ENCODE measurements at places on chromosomes 3 and 15. TPM values are rescaled to one million over a fixed set of nuclear protein-coding genes. Genes with fewer than 3 reads are reported as not detected.

DNA sequence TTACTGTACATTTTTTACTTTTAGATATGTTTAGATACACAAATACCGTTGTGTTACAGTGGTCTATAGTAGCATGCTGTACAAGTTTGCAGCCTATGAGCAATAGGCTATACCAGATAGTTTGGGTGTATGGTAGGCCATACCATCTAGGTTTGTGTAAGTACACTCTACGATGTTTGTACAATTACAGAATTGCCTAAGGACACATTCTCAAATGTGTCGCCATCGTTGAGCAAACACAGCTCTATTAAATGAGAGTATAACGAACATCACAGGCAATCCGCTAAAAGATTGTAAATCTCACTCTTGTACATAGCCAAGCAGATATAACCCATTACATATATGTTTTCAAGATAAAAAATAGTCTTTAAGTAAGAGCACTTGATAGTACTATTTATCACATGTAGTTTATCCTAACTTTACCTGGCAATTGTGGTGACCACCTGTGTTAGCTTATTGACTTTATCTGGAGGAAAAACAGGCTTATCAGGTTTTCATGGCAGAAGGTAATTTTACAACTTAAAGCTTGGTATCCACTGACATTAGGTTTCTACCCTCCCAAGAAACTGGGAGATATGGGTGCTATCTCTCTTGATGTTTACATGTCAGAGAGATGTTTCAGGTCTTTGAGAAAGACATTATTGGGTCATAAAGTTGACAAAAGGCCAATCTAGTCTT, 898.7 kb downstream of the NSUN3 start:
- no peaks in the 10 kb centered on the region for H3K4me1 ChIP-seq
- no peak for DNase-seq
- H3K36me3 ChIP-seq, result no peaks in the 10 kb centered on the region
- no peak overlapping the region for H3K4me3 ChIP-seq
- H3K27ac ChIP-seq, result no peak overlapping the region

GRCh38 chr3:187951452-187952190, 202.3 kb upstream of the LPP start:
- H3K4me3 ChIP-seq, result no peak overlapping the region
- peaks cover 68% of the 10 kb centered on the region for H3K4me1 ChIP-seq
- no peaks in the 10 kb centered on the region for H3K36me3 ChIP-seq
- peak; percentile 60 for DNase-seq

DNA sequence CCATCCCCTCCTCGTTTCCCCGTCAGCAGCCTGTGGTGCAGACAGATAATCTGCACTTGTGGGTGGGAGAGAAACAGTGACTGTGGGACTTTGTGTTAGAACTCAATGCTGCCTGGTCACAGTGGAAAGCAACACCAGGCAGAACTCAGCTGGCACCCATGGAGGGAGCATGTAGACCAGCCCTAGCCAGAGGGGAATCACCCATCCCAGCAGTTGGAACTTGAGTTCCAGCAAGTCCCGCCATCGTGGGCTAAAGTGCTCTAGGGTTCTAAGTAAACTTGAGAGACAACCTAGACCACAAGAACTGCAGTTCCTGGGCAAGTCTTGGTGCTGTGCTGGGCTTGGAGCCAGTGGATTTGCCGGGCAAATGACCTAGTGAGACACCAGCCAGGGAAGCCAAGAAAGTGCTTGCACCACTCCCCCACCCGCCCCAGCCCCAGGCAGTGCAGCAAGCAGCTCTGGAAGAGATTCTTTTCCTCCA, 24.4 kb downstream of the ISG20 start:
- H3K27ac ChIP-seq, result no peak overlapping the region
- no peak overlapping the region for H3K4me3 ChIP-seq
- no peaks in the 10 kb centered on the region for H3K36me3 ChIP-seq
- H3K4me1 ChIP-seq, result peaks cover 20% of the 10 kb centered on the region
- H3K27me3 ChIP-seq, result no peaks in the 10 kb centered on the region

- H3K36me3 ChIP-seq, result no peaks in the 10 kb centered on the region
- DNase-seq, result no peak
- no peaks in the 10 kb centered on the region for H3K27me3 ChIP-seq
- no peak overlapping the region for H3K27ac ChIP-seq
- H3K4me3 ChIP-seq, result no peak overlapping the region
Measured at GRCh38 chr15:47186075-47186474, 531.2 kb upstream of the SEMA6D start.

GRCh38 chr3:116285781-116286421, 159.4 kb downstream of the LSAMP start:
- H3K4me1 ChIP-seq, result no peaks in the 10 kb centered on the region
- no peaks in the 10 kb centered on the region for H3K27me3 ChIP-seq
- no peak for DNase-seq
- H3K4me3 ChIP-seq, result no peak overlapping the region

- H3K4me1 ChIP-seq, result no peaks in the 10 kb centered on the region
- no peak overlapping the region for H3K4me3 ChIP-seq
- no peak for DNase-seq
- H3K27me3 ChIP-seq, result no peaks in the 10 kb centered on the region
- H3K27ac ChIP-seq, result no peak overlapping the region
- no peaks in the 10 kb centered on the region for H3K36me3 ChIP-seq
Measured at GRCh38 chr3:104796556-104796955, 570.2 kb upstream of the ALCAM start.

- no peak overlapping the region for H3K27ac ChIP-seq
- no peak overlapping the region for H3K4me3 ChIP-seq
- no peak for DNase-seq
- H3K4me1 ChIP-seq, result no peaks in the 10 kb centered on the region
- no peaks in the 10 kb centered on the region for H3K36me3 ChIP-seq
- H3K27me3 ChIP-seq, result no peaks in the 10 kb centered on the region
Measured at GRCh38 chr15:64105113-64105704, 9.4 kb downstream of the SNX1 start.

GRCh38 chr3:139619484-139619883, 58.3 kb downstream of the NMNAT3 start:
- no peak overlapping the region for H3K27ac ChIP-seq
- no peak for DNase-seq
- H3K36me3 ChIP-seq, result no peaks in the 10 kb centered on the region
- H3K4me1 ChIP-seq, result no peaks in the 10 kb centered on the region
- no peak overlapping the region for H3K4me3 ChIP-seq
- no peaks in the 10 kb centered on the region for H3K27me3 ChIP-seq

DNA sequence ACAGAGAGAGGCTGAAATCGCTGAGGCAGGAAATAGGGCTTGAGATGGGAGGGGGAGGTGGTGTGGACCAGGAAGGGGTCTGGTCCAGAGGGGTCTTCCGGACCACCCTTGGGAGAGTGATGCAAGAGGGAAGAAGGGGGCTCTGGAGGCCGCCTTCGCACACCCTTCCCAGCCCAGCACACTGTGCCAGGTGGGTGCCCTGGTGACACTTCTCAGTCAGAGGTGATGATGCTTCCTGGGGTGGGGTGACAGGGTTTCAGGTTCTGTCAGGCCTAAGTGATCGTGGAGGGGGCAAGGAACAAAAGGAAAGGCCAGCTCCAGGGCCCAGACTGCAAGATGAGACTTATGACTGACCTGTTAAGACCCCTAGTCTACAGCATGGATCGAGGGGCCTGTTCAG, 12.7 kb downstream of the SEMA3G start:
- H3K36me3 ChIP-seq, result no peaks in the 10 kb centered on the region
- no peak overlapping the region for H3K27ac ChIP-seq
- no peak overlapping the region for H3K4me3 ChIP-seq
- H3K27me3 ChIP-seq, result no peaks in the 10 kb centered on the region

DNA sequence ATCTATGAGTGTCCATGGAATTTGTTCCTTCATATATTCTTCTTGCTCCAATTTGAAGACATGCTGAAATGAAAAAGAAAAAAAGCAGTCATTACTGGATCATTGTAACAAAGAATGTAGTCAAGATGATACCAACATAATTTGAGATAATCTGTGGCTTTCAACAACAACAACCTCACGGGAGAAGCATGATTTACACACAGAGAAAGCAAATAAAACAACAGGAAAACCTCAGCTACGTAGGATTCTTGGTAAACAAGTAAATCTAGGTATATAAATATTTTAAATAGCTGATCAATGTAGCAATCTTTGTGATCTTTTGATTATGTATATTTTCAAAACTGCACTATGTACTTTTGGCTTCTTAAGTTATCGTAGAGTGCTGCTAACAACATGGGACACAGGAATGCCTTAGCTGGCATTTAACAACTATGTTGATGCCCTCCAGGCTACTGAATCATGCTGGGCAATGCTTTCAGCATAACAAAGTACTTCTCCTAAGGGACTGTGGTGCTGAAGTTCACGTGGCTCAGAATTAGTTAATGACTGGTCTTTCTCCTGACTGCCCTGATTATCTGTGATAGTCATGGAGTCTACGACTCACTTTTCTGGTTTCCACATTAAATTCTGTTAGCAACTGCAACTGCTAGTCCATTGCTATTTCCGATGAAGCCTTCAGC, 96.5 kb upstream of the MYO5C start:
- H3K4me3 ChIP-seq, result no peak overlapping the region
- no peaks in the 10 kb centered on the region for H3K27me3 ChIP-seq
- H3K27ac ChIP-seq, result no peak overlapping the region
- H3K4me1 ChIP-seq, result 0 out of 2 replicates have a peak, but pooled peaks cover 7% of the 10 kb centered on the region

GRCh38 chr3:107988460-107989175, 102.2 kb downstream of the CD47 start:
- peaks cover 69% of the 10 kb centered on the region for H3K4me1 ChIP-seq
- DNase-seq, result peak; percentile 89
- peak overlapping the region; percentile 83 for H3K27ac ChIP-seq
- H3K36me3 ChIP-seq, result no peaks in the 10 kb centered on the region

GRCh38 chr15:61989667-61990066, 70.6 kb downstream of the VPS13C start:
- H3K4me1 ChIP-seq, result no peaks in the 10 kb centered on the region
- peaks cover 3% of the 10 kb centered on the region for H3K36me3 ChIP-seq
- no peak overlapping the region for H3K4me3 ChIP-seq
- DNase-seq, result no peak
- H3K27me3 ChIP-seq, result no peaks in the 10 kb centered on the region
- H3K27ac ChIP-seq, result no peak overlapping the region

GRCh38 chr3:115248274-115248673, 101.2 kb upstream of the ZBTB20 start:
- DNase-seq, result no peak
- H3K36me3 ChIP-seq, result no peaks in the 10 kb centered on the region

- H3K4me1 ChIP-seq, result no peaks in the 10 kb centered on the region
- no peak overlapping the region for H3K4me3 ChIP-seq
- H3K36me3 ChIP-seq, result no peaks in the 10 kb centered on the region
- H3K27me3 ChIP-seq, result no peaks in the 10 kb centered on the region
- DNase-seq, result no peak
- H3K27ac ChIP-seq, result no peak overlapping the region
Measured at GRCh38 chr3:71345429-71346040, 238.0 kb downstream of the FOXP1 start.

- H3K36me3 ChIP-seq, result no peaks in the 10 kb centered on the region
- H3K27me3 ChIP-seq, result no peaks in the 10 kb centered on the region
- DNase-seq, result peak; percentile 82
- H3K4me3 ChIP-seq, result peak within 1 kb of the TSS; percentile 86
Measured at GRCh38 chr3:52705688-52706686, at the start of the genes GLT8D1 and SPCS1. TSS of gene GLT8D1 (minus strand) at chr3:52705791. CDS start at chr3:52700460, 5,331 bp downstream. TSS of gene SPCS1 (plus strand) at chr3:52706106. CDS start at chr3:52706247, 141 bp downstream.

- H3K4me3 ChIP-seq, result no peak overlapping the region
- H3K36me3 ChIP-seq, result peaks cover 5% of the 10 kb centered on the region
- no peaks in the 10 kb centered on the region for H3K27me3 ChIP-seq
- no peak for DNase-seq
- H3K27ac ChIP-seq, result peak overlapping the region; percentile 16
- peaks cover 37% of the 10 kb centered on the region for H3K4me1 ChIP-seq
Measured at GRCh38 chr15:67138891-67139855, 73.8 kb downstream of the SMAD3 start.

DNA sequence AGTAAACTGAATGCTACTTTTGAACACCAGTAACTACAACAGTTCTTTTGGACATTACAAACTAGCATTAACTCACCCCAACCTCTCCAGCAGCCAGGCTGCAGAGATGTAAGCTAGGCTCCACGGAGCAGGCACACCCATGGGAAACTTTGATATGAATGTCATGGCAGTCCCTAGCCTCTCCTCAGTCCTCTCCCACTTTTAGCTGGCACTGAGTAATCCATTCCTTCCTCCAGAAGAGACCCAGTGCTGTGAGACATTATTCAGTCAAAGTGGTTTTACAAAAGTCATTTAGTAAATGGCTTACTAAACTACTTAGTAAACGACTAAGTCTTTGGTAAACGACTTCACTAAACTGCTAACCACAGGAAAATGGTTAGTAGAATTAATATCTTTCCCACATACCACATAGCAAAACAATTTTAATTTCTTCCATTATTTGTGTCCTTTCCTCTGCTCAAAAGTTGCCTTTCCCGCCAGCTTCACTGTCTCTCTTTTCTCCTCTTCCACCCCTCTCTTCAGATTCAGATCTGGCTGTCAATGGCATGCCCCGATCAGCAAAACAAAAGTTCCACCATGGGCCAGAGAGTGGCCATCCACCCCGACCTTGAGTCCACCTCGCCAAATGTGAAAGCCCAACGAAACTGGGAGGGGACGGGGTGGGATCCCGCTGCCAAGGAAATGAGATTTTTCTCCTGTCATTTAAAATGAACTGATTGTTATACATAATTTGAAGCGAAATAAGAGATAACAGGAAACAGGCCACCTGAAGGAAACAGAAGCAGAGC, 67.5 kb upstream of the TJP1 start:
- H3K27me3 ChIP-seq, result no peaks in the 10 kb centered on the region
- H3K4me3 ChIP-seq, result no peak overlapping the region
- no peaks in the 10 kb centered on the region for H3K36me3 ChIP-seq
- H3K27ac ChIP-seq, result no peak overlapping the region

GRCh38 chr3:119237299-119237698, 3.4 kb downstream of the B4GALT4 start:
- H3K4me3 ChIP-seq, result no peak overlapping the region
- H3K4me1 ChIP-seq, result peaks cover 20% of the 10 kb centered on the region
- no peak for DNase-seq

GRCh38 chr3:194089357-194090177, 46.4 kb upstream of the HES1 start:
- DNase-seq, result peak; percentile 98
- H3K36me3 ChIP-seq, result no peaks in the 10 kb centered on the region

Gene FRMD5
- 6.5 TPM for total RNA-seq

Gene ITIH3
- total RNA-seq, result not detected

Gene TM6SF1
- not detected for total RNA-seq

Gene DMXL2
- 25.5 TPM for total RNA-seq

Gene GALNT15
- total RNA-seq, result not detected

Gene GOLGA8Q
- total RNA-seq, result not detected

Gene ZDHHC23
- 20.9 TPM for total RNA-seq

Gene SPTBN5
- total RNA-seq, result 2.6 TPM

Gene ADPRH
- total RNA-seq, result 1.6 TPM

Gene SLC24A5
- not detected for total RNA-seq

Gene DYNC1LI1
- 30.1 TPM for total RNA-seq

Gene ZIC1
- total RNA-seq, result not detected

Gene GOLGA6L4
- total RNA-seq, result 1.8 TPM

Gene POPDC2
- 3.5 TPM for total RNA-seq

Gene ITPKA
- total RNA-seq, result 5.3 TPM
